ENCODE measurements at places on chromosomes 4 and X.
A peak's percentile ranks its signal among the peaks of the same experiment; 100 is the strongest.

DNA sequence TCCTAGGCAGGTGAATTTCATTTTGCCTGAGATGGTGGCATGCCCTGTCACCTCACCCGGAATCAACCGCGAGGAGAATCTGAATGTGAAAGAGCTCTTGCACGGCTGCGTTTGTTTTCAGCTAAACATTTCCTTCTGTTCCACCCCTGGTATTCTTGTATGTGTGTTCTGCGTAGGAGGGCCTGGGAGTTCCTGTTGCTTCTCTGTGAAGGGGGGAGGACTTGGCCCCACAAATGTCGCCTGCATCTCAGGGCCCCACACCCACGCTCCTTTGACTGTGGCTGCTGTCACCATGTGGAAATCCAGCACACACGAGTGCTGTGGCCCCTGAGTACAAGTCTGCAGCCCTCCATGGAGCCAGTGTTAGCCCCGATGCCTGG is 45.8 kb upstream of the CLCN4 start:
- peak; percentile 9 for DNase-seq

- no peak for DNase-seq
Measured at GRCh38 chrX:49162620-49163019, at the start of gene MAGIX. Gene MAGIX, plus strand, starts transcription at chrX:49162758. Its CDS starts 132 bp downstream, at chrX:49162890.

DNA sequence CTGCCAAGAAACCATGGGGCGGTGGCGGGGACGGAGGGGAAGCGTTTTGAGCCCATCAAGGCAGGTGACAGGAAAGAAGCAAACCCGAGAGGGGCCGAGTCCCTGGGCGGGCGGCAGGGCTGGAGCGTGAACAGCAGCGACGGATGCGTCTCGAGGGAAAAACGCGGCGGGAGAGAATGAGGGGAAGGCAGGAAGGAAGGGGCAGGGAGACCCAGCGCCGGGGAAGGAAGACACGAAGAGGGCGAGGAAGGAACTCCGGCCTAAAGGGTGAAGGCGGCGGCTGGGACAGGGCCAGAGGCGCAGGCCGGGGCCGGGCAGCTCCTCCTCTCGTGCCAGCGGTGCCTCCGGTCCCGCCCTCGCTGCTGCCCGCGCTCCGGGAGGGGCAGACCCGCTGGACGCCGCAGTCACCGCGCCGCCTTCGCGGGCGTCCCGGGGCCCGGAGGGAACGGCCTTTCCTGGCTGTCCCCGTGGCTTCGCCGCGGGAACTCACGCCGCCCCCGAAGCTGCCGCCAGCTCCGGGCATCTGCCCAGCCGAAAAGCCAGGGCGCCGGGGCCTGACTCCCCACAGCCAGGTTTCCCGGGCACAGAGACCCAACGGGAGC is 751 bp upstream of the RGS12 start:
- no peak for DNase-seq

- DNase-seq = no peak
Measured at GRCh38 chr4:26263165-26263564, 57.6 kb upstream of the RBPJ start.

DNA sequence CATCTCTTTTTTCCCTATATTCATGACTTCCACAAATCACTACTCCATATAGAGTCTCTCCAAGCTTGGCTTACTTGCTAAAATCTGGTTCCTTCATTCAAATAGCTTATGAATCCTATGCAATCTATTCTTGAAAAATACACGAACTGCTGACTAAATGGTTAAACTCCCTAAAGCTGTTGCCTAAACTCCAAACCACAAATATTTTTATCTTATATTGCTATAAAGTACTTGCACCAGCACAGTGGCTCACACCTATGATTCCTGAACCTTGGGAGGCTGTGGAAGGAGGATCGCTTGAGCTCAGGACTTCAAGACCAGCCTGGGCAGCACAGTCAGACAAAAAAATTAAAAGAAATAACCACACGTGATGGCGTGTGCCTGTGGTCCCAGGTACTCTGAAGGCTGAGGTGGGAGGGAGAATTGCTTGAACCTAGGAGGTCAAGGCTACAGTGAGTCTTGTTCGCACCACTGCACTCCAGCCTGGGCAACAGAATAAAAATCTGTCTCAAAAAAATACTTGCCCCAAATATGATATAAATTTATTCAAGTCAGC is 2.2 kb downstream of the FBXO8 start:
- DNase-seq = no peak

- DNase-seq = no peak
Measured at GRCh38 chr4:83387476-83388312, 53.0 kb upstream of the HPSE start.

DNA sequence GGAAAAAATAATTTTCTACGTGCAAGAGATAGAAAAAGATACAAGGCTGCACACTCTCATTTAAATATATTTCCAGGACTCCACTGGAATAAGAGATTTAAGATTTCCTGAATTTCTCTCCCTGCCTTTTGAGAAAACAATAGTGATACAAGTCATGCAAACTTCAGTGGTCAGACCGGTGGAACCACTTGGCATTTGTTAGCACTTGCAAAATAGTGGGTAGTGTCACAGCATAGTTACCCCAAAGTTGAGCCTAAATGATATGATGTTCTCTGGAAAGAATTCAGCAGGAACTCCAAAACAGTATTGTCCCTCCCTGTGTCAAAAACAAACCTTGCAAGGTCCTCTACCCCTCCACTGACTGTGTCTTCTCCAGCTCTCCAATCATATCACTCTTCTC is 102.3 kb downstream of the ANKRD50 start:
- no peak for DNase-seq

DNA sequence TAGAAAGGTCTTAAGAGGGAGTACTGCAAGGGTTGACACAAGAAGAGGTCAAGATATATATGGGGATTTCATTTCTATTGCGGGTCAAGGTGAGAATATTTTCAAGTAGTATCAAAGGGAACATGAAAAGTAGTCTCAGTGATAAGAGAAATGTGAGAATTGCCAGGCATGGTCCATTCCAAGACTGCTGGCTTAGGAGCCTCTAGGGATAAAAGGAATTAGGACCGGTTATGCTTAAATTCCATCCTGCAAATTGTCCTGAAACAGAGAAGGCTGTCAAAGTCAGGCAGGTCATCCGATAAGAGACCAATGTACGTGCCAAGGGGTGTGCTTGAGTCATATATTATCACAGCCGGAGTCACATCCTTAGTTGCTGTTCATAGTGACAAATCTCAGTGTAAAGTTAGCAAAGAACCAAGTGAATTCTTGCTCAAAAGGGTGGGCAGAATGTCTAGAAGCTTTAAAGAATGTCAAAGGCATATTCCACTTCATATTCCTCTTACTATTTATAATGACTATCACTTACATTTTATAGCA is 133.6 kb downstream of the CBLL2 start:
- DNase-seq = no peak

- DNase-seq = no peak
Measured at GRCh38 chr4:7944599-7945220, 5.0 kb upstream of the AFAP1 start.

DNA sequence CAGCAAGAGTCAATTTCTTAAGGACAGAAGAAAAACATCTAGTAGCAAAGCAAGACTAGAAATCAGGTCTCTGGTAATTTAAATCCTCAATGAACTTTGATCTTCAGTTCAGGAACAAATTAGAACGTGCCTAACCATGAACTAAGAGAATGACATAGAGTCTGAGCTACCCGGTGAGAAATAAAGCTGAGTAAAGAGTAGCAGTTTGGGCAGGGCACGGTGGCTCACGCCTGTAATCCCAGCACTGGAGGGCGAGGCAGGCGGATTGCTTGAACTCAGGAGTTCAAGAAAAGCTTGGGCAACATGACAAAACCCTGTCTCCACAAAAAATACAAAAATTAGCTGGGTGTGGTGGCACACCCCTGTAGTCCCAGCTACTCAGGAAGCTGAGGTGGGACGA is 37.7 kb downstream of the ACE2 start:
- DNase-seq = no peak

All from stimulated activated CD8-positive, alpha-beta memory T cell treated with anti-CD3 and anti-CD28 coated beads, Interleukin-15, amount 100 ng/mL, for 24 hours (primary cell).